ENCODE measurements at places on chromosomes 12 and 14.

DNA sequence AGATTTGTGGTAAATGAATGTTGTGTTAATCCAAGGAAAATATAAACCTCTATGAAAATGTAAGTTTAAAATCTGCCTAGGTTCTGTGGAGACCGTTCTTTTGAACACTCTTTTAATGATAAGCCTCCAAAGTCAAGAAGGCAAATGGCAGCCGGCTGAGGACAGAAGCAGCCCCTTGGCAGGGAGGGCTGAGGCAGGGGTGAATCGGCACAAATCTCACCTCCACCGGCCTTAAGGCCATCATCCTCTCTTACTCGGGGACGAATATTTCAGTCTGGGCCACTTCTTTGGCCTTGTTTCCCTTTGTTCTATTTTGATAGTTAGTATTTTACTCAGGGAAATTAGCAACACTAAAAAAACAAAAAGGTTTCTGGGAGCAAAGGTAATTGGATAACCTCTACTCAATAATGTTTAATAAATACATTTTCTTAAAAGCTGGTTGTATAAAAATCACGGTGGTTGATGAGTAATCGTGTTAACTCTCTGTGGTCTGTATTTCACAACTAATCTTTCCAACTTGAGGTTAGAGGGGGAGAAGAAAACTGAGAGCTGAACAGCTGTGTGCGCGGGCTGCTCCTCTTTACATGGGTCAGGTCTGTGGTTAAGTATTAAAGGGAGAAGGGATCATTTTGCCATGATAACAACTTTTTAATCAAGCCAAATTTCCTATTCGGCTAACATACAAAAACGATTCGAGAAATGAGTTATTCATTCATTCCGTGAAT is 18.6 kb downstream of the LGMN start:
- no peak for DNase-seq

- no peak for DNase-seq
Measured at GRCh38 chr12:53365245-53365904, 14.6 kb upstream of the SP1 start.

GRCh38 chr12:123089140-123089539 is 61.8 kb downstream of the PITPNM2 start:
- DNase-seq, result no peak

DNA sequence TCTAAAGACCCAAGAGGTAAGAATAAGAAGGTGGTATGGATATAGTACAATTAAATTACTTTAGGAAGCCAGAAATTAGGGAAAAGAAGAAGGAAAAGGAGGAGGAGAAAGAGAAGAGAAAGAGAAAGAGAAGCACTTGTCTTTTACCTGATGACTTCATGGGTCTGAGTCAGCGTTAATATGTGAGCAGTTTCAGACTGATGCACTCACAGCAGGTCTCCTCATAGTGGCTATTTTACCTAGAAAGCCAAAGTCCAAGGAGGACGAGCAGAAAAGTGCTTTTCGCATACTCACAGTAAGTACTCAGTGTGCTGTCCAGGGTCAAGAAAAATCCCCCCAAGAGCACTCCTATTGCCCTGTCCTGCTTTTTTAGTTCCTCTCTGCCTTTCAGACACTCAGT is 222.1 kb downstream of the C12orf42 start:
- DNase-seq, result no peak

GRCh38 chr12:82810568-82810967 is 123.9 kb downstream of the TMTC2 start:
- DNase-seq, result no peak

GRCh38 chr12:15679151-15679550 is 110.0 kb downstream of the EPS8 start:
- DNase-seq, result no peak

- no peak for DNase-seq
Measured at GRCh38 chr12:70246580-70246979, 3.3 kb downstream of the CNOT2 start.

GRCh38 chr12:66753810-66754209 is 74.9 kb upstream of the GRIP1 start:
- DNase-seq, result no peak

DNA sequence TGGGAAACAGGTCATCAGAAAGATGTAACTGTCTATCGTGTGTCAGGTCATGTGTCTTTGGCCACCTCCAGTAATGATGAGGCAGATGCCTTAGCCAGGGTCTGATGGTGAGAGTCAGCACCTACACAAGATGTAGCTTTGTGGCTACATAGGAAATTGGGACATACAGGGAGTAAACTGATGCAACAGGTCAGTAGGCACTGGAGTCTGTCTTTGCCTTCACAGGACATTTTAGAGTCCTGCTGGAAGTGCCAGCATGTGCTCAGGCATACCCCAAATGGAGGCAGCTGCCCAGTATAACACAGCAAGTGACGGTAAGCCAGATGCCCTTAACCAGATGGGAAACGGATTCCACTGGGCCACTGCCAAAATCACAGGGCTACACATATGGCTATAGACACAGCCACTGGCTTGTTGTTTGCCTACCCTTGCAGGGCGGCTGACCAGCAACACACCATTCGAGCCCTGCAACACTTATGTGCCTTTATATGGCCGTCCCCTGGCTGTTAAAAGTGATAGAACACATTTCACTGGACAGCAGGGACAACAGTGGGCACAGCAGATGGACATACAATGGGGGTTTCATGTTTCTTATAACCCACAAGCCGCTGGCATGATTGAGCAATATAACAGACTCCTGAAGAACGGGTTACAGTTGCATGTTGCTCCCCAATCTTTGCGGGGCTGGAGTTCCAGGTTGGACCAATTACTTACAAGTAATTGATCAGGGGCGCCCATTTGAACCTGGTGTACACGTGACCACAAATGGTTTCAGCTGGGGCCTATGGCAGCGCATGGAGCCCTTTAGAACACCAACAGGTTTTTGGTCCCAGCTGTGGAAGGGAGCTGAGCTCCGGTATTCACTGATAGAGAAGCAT is 12.9 kb upstream of the RNASE12 start:
- DNase-seq, result no peak

GRCh38 chr12:6996040-6996441 is 22.2 kb downstream of the LPCAT3 start:
- no peak for DNase-seq
